Omental fat pad (tissue), 4 donors: ENCODE measurements at places on chromosomes 6 and 20.

DNA sequence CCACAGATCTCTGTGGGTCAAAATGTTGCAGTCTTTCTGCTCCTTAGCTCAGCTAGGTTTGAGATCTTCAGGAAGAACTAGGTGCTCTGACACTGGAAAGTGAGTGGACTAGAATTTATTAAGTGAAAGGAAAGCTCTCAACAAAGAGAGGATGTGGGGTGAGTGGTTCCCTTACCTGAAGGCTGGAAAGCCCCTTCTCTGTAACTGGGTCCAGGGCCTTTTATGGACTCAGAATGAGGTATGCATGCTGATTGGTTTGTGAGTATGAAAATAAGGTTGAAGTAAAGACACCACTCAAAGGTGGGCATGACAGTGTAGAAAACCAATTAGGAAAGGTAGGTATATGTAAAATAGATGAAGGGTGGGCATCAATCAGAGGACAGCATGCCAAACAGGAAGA lies 485.5 kb downstream of the CD109 start:
- DNase-seq = no peak

DNA sequence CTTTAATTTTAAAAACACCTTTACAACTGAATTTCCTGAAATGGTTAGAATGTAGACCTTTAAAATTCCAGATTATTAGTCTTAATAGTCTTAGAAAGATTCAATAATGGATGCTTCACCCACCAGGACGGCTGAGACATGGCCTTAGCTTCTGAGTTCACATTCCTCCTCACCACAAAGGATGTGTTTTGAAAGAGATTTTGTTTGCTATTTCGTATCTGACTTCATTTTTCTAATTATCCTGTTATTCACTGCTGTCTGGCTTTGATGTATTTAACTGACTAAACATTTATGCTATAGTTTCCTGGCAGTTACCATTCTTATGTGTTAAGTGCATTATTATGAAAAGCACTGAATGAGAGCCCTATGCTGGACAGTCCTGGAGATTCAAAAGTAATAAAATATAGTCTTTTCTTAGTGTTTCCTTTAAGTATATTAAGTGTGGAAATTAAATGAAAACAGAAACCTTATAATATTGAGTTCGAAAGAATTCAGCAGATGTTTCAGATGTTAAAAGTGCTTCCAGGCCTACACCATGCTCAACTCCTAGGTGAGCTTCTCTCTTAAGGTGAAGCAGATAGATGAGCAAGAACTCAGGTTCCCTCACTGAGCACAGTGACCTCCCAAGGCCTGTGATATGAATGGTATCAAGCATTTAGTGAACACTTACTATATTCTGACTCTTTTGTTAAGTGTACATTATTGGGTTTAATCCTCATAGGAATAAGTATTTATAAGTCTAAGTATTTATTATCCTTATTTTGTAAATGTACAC lies 40.3 kb downstream of the MAP3K4 start:
- DNase-seq = no peak

DNA sequence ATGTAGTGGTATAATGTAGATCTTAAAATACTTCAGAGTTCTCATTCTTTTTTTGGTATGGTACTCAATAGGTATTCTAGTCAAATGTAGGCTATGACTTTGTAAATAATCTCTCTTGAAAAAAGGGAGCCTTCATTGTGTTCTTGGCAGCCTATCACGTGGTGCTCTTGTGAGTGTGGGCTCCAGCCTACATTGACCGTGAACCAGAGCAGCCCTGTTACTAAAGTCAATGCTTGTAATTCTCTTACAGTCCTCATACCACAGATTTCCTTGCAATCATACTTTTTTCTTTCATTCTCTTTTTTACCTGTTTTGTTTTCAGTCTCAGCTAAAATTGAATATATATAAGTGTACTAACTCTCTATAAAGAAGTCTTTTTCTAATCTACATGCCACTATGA lies 31.1 kb downstream of the ARID1B start:
- no peak for DNase-seq

DNA sequence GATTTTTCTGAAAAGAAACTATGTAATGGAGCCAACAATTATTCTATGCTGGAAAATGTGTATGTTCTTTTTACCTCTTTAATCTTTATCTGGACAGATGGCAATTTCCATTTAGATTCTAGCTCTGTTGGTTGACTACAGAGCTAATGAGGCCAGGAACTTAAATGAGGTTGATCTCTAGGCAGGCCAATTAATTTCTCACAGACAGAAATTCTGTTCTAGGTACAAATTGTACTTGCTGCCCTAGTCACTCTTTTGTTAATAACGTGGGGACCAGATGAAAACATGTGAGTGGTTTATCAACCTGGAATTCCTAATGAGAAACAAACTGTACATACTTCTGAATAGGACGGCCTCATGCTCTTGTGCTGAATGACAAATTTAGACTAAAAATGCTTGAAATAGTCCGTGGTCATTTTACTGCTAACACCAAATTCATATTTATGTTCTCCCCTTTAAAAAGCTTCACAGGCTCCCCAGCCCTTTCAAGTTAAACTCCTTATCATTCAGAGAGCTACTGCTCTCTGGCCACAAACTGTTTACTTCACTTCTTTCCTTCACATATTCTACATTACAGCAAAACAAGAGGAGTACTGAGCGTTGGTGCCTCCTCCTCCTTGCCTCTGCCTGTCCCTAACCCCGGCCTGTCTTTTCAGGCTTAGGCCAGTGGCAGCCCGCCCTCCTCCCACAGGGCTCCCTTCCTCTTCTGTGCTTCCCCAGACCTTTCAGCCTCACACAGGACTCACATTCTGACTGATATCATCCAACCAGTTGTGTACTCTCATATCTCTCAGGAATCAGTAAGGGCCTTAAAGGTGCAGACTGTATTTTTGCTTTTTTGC lies 41.4 kb downstream of the DTNBP1 start:
- DNase-seq = no peak

- DNase-seq = no peak
Measured at GRCh38 chr20:54219751-54220426, 12.0 kb downstream of the PFDN4 start.

DNA sequence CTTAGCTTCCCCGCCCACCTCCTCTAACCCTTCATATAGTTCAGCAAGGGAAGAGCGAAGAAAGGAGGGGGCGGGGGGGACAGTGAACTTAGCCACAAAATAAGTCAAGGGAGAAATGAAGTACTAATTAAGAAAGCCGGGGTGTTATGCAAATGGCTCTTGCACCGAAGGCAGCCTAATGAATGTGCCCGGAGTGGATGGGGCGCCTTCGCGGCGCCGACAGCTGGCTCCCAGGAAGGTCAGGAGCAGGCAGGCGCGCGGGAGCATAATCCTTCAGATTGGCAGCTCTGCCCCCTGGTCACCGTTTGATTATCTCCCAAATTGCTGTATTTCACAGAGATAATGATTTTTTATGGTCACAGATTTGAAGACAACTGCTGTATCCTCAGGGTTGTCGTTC lies 395.1 kb downstream of the TFAP2B start:
- no peak for DNase-seq

GRCh38 chr20:6055981-6056569 lies 2.2 kb upstream of the LRRN4 start:
- DNase-seq = no peak

DNA sequence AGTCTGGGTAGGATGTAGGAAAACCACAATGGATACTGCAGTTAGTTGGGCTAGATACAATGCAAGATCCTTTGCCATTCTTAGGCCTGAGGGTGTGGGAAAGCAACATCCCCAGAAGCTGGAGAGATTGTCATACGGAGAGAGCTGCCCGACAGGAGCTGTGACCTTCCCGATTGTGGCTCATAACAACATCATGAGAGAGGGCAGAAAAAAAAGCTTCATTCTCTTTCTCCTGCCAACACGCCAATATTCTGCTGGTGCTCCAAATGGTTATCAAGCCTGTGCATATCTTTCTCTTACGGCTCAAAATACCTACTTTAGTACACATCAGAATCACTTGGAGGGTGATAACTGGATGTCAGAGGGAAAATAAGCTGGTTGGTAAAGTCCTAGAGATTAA lies 81.1 kb downstream of the IBTK start:
- no peak for DNase-seq

- DNase-seq = no peak
Measured at GRCh38 chr20:16824664-16825063, 76.5 kb downstream of the OTOR start.

DNA sequence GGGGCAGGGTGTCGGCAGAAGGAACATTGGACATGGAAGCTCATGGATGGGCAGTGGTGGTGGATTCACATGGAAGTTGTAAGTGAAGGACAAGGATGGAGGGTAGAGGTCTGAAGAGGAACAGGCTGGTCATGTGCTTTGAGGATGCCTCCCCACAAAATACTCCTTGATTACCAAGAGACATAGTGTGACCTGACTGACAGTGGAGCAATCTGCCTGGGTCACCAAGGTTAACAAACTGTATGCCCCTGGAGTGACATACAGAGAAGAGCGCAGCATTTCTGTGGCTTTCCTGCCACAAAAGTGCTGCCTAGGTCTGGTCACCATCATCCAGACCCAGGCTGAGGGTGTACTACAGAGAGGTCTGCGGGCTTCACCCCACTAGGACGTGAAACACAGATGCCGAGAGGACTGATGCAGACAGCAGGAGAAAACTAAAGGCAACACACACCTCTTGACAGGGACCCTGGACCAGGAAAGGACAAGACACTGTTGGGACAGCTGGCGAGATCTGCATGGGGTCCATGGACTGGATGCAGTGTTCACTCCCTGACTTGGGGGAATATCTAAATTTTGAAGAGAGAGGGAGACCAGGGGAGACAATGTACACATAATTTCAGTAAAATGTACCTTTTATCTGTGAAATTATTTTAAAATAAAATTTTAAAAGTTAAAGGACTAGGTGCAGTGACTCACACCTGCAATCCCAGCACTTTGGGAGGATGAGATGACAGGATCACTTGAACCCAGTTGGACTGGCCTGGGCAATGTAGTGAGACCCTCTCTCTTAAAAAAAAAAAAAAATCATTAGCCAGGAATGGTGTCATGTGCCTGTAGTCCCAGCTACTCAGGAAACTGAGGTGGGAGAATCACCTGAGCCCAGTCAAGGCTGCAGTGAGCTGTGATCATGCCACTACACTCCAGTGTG lies 64.9 kb downstream of the CSE1L start:
- DNase-seq = no peak

- no peak for DNase-seq
Measured at GRCh38 chr6:165647041-165647440, 16.0 kb downstream of the PDE10A start.

GRCh38 chr6:128855581-128856085 lies 27.3 kb upstream of the LAMA2 start:
- DNase-seq = no peak

DNA sequence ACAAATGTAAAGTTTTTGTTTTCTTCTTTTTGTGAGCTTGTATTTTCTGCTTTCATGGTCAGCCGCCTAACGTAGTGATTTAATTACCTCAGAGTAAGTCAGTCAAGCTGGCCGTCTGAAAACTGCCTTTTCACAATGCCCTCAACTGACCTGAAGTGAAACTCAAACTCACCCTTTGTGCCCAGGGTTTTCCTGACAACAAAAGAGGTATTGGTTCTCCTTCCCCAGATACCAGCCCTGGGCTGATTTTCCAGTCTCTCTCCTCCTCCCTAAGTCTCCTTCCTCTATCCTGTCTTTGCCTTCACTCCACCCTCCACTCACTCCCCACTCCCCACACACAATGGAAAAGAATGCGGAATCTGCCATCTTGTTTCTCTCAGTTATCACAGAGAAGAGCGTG lies 184.5 kb upstream of the HEY2 start:
- DNase-seq = no peak

DNA sequence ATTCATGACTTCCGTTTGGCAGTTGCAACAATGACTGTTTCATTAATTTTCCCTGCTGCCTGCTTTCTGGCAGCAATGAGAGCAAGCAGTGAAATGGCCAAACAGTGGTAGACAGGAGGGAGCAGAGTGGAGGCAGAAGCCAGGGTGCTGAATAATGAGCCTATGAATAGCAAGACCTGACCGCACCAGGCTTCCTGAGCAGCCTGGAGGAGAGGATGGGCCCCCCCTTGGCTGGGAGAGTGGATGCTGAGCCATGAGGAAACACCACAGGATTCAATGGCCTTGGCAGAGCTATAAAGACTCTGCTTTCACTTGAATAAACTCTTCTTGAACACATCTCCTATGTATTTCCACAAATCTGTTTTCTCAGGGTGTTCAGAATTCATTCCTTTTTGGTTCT lies 68.1 kb upstream of the SNRPB2 start:
- no peak for DNase-seq

GRCh38 chr6:32129297-32130088 lies 595 bp downstream of the FKBPL start:
- DNase-seq = no peak

GRCh38 chr6:142857796-142858555 lies 87.0 kb downstream of the HIVEP2 start:
- no peak for DNase-seq

GRCh38 chr6:159487636-159488035 lies 205.4 kb downstream of the SOD2 start:
- DNase-seq = no peak

DNA sequence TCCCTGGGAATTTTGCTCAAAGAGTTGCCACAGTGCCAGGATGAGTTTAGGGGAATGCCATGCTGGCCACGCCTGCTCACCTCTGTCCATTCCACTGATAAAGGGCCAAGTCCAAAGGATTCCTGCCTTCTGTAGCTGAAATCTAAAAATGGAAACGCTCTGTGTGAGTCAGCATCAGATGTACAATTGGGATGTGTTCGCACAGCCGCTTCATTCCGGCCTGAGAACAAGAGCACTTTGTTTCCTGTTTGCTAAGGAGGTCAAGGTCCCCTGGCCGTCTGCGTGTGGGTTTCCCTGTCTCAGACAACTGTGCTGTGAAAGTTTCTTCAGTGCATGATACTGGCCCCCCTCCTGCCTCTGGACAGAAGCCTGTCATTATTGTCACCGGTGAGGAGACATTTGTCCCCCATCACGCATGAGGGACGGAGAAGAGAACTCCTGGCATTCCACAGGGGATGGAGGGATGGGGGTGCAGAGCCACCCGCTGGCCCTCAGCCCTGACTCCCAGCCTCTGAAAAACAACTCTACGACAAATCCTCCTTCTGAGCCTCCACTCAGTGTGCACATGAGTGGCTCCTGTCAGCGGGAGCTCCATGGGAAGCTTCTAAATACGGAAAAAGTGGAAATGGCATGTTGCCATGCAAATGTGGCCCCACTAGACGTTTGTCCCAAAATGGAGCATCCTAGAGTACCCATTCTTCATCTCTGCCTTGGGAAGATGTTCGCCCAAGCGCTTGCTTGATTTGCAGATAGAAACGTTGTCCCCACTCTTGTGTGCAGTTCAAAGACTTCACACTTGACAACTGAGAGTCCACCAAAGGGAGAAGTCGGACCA lies 143.5 kb upstream of the AFDN start:
- no peak for DNase-seq

- no peak for DNase-seq
Measured at GRCh38 chr20:12153628-12154027, 235.9 kb downstream of the BTBD3 start.

DNA sequence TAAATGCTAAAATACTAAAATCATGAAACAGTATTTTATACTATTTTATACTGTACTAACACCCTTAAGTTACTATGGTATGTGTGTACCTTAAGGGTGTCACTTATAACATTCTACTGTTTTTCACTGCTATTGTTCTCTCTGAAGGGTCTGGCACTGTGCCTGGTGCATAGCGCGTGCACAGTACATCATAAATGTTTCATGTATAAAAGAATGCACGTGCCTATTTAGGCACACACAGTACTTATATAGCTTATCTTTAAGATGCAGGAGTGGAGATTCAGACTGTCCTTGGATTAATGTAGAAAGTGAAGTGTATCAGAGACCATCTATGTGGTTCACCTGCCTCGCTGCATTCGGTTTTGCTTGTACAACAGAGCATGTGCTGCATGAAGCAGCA lies 64.0 kb upstream of the SGK1 start:
- DNase-seq = no peak
